ENCODE measurements at places on chromosomes 1 and 21.
A peak's percentile ranks its signal among the peaks of the same experiment; 100 is the strongest.

GRCh38 chr1:7479571-7479970 lies 291.5 kb upstream of the VAMP3 start:
- DNase-seq = no peak

- DNase-seq = no peak
Measured at GRCh38 chr1:97033949-97034348, 312.4 kb downstream of the PTBP2 start.

DNA sequence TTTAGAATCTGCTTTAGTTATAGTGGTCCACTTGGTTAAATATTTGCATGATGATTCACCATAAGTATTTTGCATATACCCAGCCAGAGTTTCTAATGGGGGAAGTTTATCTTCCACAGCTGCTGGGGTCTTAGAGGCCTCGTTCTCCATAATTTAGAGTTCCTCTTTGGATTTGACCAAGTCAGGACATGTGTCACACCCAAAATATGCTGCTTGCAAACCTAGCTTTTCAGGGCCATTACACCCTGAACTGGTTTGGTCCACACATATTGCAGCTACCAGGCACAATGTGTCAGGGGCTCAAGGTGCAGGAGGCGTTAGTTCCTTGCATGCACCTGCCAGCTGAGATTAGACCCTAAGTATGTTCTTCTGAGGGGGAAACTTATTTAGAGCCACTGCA lies 17.1 kb upstream of the FMO4 start:
- DNase-seq = no peak

GRCh38 chr1:204791453-204792353 lies 79.0 kb upstream of the NFASC start:
- DNase-seq = peak; percentile 55

DNA sequence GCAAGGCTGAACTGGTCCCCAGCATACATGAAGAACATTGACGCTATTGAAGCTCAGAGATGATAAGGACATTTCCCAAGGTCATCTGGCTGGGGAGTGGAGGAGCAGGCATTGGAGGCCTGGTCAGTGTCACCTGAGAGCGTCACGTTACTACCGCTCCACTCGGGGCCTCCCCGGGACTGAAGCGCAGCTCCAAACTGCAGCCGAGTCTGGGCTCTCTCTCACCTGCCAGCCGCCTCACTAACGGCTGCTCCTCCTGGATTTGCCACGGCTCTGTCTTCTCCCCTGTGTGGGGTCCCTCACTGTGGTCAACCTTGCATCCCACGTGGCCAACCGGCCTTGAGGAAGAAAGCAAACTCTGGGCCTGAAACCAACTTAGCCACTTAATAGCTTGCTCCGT lies 111.3 kb downstream of the ADSS2 start:
- DNase-seq = no peak

GRCh38 chr1:204065174-204065985 lies 7.5 kb upstream of the SOX13 start:
- no peak for DNase-seq

DNA sequence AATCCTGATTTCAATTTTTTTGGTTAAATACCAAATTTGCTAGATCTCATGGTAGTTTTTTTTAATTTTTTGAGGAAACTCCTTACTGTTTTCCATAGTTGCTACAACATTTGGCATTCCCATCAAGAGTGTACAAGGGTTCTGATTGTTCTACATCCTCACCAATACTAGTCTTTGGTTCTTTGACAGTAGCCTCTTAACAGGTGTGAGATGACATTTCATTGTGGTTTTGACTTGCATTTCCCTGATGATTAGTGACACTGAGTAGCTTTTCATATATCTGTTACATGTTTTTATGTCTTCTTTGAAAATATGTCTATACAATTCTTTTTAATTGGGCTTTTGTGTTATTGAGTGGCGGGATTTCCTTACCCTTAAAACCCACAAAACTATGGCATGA lies 20.9 kb upstream of the RGS13 start:
- no peak for DNase-seq

- no peak for DNase-seq
Measured at GRCh38 chr1:151819227-151819835, 12.3 kb downstream of the RORC start.

GRCh38 chr1:66518654-66519053 lies 15.3 kb upstream of the SGIP1 start:
- DNase-seq = no peak

DNA sequence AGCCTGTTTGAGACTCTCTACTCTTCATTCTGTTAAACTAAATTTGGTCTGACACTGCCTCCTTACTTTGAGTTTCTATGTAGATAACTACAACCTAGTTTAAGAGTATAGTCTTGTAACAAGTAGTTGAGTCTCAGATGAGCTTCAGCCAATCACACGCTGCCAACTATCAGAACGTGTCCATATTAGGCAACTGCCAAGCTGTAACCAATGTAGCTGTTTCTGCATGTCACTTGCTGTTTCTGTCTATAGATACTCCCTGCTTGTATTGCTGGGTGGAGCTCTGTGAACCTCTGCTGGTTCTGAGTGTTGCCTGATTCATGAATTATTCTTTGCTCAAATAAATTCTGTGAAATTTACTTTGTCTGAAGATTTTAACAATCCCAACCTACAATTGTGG lies 452.6 kb upstream of the NR5A2 start:
- DNase-seq = no peak

DNA sequence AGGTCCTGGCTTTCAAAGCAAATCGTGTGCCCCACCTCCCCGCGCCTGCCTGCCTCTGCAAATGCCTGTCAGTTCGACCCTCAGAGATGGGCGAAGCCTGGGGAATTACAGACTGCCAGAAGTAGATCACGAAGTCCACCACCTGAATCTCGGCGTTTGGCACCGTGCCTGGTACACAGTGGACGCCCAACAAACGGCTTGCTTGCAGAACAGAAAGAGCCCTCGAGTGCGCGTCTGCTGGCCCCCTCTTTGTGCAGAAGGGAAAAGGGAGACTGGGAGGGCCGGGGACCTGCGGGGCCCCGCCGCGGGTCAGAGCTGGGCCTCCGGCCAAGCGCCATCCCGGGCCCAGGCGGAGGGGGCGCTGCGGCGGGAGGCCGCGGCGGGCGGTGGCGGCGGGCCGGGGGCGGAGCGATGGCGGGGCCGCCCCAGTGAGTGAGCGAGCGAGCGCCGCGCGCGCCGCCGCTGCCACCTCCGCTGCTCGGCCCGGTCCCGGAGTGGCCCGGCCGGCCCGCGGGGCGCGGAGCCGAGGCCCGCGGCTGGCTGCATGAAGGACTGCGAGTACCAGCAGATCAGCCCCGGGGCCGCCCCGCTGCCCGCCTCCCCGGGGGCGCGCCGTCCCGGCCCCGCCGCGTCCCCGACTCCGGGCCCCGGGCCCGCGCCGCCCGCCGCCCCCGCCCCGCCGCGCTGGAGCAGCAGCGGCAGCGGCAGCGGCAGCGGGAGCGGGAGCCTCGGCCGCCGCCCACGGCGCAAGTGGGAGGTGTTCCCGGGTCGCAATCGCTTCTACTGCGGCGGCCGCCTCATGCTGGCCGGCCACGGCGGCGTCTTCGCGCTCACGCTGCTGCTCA lies at the start of gene ZDHHC18:
TSS of gene ZDHHC18 (plus strand) at position 428 of the 845 bp plus-strand sequence. CDS start at position 545, 117 bp downstream.
- DNase-seq = no peak

DNA sequence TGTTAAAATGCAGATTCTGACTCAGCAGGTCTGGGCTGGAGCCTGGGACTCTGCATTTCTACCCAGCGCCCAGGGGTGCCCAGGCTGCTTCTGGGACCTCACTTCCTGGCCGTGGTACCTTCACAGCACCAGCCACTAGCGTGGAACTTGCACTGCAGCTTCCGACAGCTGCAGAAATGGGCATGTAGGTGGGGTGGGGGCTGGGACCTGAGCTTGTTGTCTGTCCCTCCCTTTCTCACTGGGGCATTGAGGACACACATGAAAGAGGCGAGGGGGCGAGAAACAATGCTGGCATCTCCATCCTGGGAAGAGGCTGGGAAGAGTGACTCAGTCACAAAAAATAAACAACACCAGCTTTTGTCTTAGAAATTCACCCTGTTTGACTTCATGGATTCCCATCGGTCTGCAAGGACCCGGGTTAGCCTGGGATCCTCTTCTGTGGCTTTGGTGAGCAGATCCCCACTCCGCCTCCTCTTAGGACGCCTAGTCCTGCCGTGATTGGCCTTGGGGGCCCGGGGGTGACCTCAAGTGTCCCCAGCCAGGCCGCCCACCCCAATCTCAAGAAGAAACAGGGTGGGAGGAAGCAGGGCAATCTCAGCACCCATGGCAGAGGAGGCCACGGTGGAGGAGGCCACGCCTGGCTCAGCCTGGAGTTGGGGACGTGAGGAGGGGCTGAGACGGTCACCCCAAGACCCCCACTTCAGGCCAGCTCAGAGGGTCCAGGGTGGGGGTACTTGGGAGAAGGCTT lies 29.9 kb upstream of the POFUT2 start:
- no peak for DNase-seq

- no peak for DNase-seq
Measured at GRCh38 chr21:46160907-46161632, 5.7 kb upstream of the FTCD start.

GRCh38 chr1:203076031-203076511 lies 9.7 kb downstream of the MYOG start:
- DNase-seq = no peak

DNA sequence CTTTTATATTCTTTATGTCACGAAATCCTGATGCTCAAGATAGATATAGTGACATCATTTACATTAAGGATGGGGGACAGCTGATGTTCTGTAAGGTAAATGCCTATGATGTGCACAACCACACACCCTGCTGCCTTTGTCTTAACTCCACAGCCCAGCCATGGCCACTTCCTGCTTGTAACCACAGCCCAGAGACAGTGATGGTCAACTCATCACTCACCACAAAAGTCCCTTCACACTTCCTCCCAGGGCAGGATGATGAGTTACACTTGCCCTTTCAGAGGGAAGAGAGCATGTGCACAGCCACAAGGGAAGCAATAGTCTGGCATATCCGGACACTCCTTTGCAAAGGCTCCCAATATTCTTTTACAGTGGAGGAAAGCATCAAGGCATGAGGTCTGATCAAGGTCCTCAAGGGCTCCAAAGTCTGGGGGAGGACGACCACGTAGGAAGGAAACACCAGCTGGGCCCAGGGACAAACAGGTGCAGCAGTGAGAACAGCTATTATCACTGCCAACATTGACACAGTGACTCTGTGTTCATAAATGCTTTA lies 53.8 kb downstream of the PLPP3 start:
- DNase-seq = no peak

DNA sequence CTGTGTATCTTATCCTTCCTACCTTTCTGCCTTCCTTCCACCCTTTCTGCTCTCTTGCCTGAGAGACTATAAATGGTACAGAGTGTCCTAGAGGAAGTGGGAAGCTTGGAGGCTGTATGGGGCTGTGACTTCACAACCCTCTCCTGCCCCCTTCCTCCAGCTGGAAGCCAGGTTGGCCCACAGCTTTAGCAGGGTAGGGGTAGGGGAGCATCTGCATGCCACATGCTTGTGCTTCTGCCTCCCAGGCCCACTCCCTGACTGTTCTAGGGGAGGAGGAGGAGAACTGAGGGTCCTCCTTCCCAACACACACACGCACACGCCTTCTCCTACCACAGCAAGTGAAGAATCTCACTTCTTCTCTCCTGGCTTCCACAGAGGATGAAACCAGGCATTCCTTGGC lies 3.9 kb upstream of the SLC27A3 start:
- no peak for DNase-seq

- DNase-seq = no peak
Measured at GRCh38 chr1:155983191-155984024, 5.1 kb upstream of the ARHGEF2 start.

DNA sequence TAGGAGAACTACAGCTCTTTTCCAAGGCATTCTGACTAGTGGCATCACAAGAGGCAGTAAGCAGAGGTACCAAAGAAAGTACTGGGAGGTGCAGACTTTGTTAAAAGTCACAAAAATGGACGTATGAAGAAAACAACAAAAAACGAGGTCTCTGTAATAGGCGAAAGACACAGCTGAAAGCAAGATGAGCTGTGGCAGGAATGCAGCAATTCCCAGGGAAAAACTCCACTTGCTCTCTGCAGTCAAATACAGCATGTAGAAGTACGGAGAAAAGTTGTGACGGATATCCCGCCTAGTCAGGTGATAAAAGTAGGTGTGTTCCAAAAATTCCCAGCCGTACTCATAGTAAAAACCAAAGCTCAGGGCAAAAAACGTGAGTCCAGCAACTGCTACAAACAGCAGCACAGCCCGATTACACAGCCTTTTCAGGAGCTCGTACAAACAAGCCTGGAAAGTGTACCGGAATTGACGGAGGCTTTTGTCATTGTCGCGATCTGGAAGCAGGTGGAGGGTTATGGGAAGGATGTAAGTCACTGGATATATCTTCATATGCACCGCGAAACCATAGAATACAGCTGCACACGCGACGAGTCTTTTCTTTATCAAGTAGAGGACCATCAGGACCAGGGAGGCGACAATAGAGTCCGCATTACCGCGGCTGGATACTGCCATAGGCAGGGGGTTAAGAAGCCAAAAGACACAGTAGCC lies 979 bp downstream of the PIGM start:
- DNase-seq = no peak

GRCh38 chr1:98077691-98078090 lies 156.9 kb upstream of the DPYD start:
- DNase-seq = no peak

DNA sequence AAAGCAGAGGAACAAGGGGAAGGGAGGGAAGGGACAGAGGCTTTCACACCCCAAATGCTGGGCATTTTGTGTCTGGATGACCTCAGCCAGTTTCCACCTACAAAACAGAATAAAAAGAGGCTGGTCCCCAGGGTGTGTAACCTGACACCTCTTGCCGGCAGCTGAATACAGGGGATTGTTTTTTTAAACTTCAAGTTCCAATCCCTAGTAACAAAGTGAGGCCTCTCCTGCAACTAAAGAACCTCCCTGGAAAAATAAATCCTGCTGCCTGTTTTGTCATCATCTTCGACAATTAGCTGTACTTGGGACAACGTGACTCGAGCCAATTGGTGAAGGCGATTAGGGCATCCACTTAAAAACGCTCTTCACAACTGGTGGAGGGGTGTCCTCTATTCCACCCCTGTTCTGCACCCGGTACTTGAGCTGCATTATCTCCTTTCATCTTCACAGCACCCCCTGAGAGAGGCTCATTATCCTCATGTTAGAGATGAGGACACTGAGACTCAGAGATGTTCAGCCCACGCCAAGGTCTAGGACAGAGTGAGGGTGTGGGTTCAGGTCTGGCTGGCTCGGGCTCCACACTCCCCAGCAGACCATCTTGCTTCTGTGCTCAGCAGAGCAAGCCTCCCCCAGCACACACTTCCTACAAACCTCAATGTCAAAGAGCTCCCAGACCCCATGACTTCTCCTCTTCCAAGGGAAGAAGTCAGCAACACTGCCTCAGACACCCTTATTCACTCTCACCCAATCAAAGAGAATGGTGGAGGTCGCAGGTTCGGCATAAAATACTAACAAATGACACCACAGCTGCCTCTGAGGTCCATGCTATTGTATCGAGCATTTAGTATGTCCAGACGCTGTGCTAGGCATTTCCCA lies 15.2 kb downstream of the ITPKB start:
- peak; percentile 72 for DNase-seq

GRCh38 chr1:200150721-200151120 lies 123.2 kb downstream of the NR5A2 start:
- DNase-seq = no peak
